Activated CD8-positive, alpha-beta T cell treated with anti-CD3 and anti-CD28 coated beads, Interleukin-2, amount 10 ng/mL, durations not matched to agents 7 days and 5 days (primary cell): ENCODE measurements at places on chromosomes 3 and 15.
A peak's percentile ranks its signal among the peaks of the same experiment; 100 is the strongest.

- H3K4me1 ChIP-seq = no peaks in the 10 kb centered on the region
- H3K36me3 ChIP-seq = no peaks in the 10 kb centered on the region
- DNase-seq = no peak
- H3K27me3 ChIP-seq = peaks cover 4% of the 10 kb centered on the region
These were observed 16.4 kb downstream of the FAM107A start for GRCh38 chr3:58560771-58561311.

DNA sequence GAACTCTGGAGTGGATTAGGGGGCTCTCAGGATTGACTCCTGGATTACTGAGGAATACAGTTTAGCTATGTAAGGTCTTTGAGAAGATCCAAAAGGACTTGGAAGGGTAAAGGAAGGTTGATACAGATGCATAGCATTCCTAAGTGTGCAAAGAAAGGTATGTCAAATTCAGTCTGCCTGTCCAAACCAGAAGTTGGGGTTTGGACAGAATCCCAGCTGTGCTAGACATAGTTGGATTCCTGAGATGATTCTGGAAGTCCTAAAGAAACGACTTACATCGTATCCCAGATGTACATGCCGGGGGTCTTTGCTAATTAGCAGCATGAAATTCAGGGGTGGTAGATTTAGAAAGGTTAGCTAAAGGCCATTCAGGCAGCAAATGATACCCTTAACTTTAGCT lies 97.7 kb upstream of the TSPAN3 start:
- H3K4me3 ChIP-seq = no peak overlapping the region
- H3K27ac ChIP-seq = no peak overlapping the region
- no peaks in the 10 kb centered on the region for H3K27me3 ChIP-seq

- H3K27ac ChIP-seq = no peak overlapping the region
- H3K4me3 ChIP-seq = no peak overlapping the region
- H3K27me3 ChIP-seq = peaks cover 30% of the 10 kb centered on the region
These were observed 81.7 kb upstream of the PIAS1 start for GRCh38 chr15:67972377-67972776.

- H3K27me3 ChIP-seq = no peaks in the 10 kb centered on the region
- no peak overlapping the region for H3K4me3 ChIP-seq
- H3K27ac ChIP-seq = no peak overlapping the region
- H3K4me1 ChIP-seq = no peaks in the 10 kb centered on the region
- H3K36me3 ChIP-seq = no peaks in the 10 kb centered on the region
These were observed 34.7 kb upstream of the TUBGCP5 start for GRCh38 chr15:23073890-23074646.

DNA sequence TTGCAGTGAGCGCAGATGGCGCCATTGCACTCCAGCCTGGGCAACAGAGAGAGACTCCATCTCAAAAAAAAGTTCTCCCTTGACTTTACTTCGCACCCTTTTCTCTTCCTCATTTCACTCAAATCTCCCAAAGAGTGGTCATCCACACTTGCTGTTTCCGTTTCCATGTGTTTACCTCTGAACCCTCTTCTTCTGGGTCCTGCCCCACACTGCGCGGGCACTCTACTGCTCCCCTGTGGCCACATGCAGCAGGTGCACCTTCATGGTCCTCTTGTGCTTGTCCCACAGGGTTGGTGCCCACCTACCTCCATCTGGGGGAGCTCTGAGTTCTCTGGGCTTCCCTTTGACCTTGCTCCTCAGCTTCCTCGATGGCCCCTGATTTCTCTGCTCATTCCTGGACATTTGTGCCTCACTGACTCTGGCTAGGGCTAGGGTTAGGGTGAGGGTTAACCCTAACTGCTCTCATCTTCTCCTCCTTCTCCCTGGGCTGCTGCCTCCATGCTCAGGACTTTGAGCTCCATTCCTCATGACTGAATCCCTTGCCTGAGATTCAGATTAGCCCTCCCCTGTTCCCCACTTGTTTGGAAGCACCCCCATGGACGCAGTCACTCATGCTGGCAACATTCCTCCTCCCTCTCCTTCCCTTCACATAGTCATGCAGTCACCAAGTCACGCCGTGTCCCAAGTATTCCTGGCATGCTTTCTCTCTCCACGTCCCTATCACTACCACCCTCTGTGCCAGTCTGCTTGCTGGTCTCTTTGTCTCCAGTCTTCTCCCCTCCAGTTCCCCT lies 26.6 kb upstream of the KY start:
- no peaks in the 10 kb centered on the region for H3K36me3 ChIP-seq
- no peak overlapping the region for H3K4me3 ChIP-seq
- peak; percentile 27 for DNase-seq
- no peak overlapping the region for H3K27ac ChIP-seq
- no peaks in the 10 kb centered on the region for H3K4me1 ChIP-seq

GRCh38 chr3:131803113-131803512 lies 231.7 kb downstream of the CPNE4 start:
- no peak overlapping the region for H3K27ac ChIP-seq
- no peaks in the 10 kb centered on the region for H3K4me1 ChIP-seq
- no peak for DNase-seq
- H3K36me3 ChIP-seq = no peaks in the 10 kb centered on the region
- no peak overlapping the region for H3K4me3 ChIP-seq
- peaks cover 5% of the 10 kb centered on the region for H3K27me3 ChIP-seq

- H3K27me3 ChIP-seq = no peaks in the 10 kb centered on the region
- no peak overlapping the region for H3K4me3 ChIP-seq
- peak overlapping the region; percentile 50 for H3K27ac ChIP-seq
- no peak for DNase-seq
- peaks cover 49% of the 10 kb centered on the region for H3K4me1 ChIP-seq
These were observed 38.8 kb upstream of the SPTBN5 start for GRCh38 chr15:41932511-41933289.

DNA sequence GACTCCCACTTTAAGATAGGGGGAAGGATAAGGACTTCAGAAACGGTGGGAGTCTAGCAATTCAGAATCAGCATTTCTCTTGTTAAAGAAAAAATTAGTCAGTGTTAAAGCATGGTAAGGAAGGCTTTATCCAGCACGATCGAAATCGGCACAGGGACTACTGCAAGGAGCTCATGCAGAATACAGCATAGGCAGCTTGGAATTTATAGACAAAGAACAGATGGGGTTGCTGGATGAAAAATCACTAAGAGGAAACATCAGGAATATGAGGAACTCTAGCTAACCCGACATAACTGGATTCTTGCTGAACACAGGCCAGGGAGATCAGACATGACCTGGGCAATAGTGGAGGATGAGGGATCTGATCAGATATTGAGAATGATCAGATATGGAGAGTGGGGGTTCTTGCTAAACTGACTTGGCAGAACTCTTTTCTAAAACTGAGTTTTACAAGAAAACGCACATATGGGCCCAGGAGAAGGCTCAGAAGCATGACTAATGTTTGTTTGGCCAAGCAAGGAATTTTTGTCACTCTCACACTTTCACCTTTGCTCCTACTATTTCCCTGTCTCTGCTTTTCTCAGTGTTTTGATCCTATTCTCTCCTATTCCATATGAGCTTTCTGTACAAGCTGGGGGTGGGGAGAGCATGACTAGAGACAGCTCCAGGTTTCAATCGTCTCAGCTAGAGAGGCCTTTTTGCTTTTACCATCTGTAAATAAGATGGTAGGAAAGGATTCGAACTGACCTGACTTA lies 3.9 kb upstream of the PLCH1 start:
- H3K27ac ChIP-seq = no peak overlapping the region
- no peak for DNase-seq
- H3K4me3 ChIP-seq = no peak overlapping the region
- no peaks in the 10 kb centered on the region for H3K36me3 ChIP-seq
- peaks cover 41% of the 10 kb centered on the region for H3K27me3 ChIP-seq
- H3K4me1 ChIP-seq = peaks cover 18% of the 10 kb centered on the region

GRCh38 chr15:101517504-101517903 lies 28.0 kb upstream of the PCSK6 start:
- H3K27me3 ChIP-seq = peaks cover 13% of the 10 kb centered on the region
- H3K36me3 ChIP-seq = no peaks in the 10 kb centered on the region
- DNase-seq = no peak
- H3K4me3 ChIP-seq = no peak overlapping the region
- no peak overlapping the region for H3K27ac ChIP-seq
- H3K4me1 ChIP-seq = peaks cover 5% of the 10 kb centered on the region
